Endothelial cell of umbilical vein (primary cell): ENCODE measurements at places on chromosomes 4 and X. TPM values are rescaled to one million over a fixed set of nuclear protein-coding genes. Genes with fewer than 3 reads are reported as not detected.

Gene NXF2B
- polyA plus RNA-seq = not detected in 2 replicates

Gene ARHGEF9
- polyA plus RNA-seq = 5.6 and 6.5 TPM in 2 replicates

Gene RAB41
- not detected in 2 replicates for polyA plus RNA-seq

Gene CNGA1
- polyA plus RNA-seq = not detected in 2 replicates

Gene NWD2
- polyA plus RNA-seq = not detected in 2 replicates

Gene RS1
- polyA plus RNA-seq = not detected in 2 replicates

Gene NAP1L3
- 0.03 and 0.08 TPM in 2 replicates for polyA plus RNA-seq
